ENCODE measurements at places on chromosomes 12 and 14.

GRCh38 chr14:61836184-61836583 is 74.0 kb downstream of the SNAPC1 start:
- DNase-seq = no peak

- DNase-seq = no peak
Observed at GRCh38 chr12:13505224-13505623, 308.7 kb downstream of the EMP1 start.

GRCh38 chr12:56954057-56954957 is 3.1 kb downstream of the RDH16 start:
- DNase-seq = no peak

DNA sequence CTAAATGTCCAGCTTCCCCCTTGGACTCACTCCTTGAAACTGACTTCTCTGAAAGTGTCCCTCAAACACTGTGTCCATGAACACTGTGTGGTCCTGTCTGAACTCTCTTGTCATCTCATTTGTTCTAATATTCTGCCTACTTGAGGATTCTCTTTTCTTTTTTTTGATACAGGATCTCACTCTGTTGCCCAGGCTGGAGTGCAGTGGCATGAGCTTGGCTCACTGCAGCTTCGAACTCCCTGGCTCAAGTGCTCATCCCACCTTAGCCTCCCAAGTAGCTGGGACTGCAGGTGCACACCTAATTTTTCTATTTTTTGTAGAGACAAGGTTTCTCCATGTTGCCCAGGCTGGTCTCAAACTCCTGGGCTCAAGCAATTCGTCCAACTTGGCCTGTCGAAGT is 4.9 kb upstream of the HEBP1 start:
- no peak for DNase-seq

DNA sequence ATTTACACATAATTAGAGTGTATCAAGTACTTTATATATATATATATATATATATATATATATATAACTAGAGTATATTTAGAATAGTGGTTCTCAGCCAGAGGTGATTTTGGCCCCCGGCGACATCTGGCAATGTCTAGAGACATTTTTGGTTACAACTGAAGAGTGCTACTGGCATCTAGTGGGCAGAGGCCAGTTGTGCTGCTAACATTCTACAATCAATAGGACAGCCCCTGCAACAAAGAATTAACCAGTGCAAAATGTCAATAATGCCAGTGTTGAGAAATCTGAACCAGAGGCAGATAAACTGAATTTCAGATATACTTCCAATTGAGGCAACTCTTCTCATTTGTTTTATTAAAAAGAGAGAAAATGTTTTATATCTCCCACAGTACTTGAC is 8.9 kb downstream of the GTF2A1 start:
- peak; percentile 57 for DNase-seq

GRCh38 chr12:89999699-90000505 is 291.3 kb upstream of the ATP2B1 start:
- DNase-seq = no peak

DNA sequence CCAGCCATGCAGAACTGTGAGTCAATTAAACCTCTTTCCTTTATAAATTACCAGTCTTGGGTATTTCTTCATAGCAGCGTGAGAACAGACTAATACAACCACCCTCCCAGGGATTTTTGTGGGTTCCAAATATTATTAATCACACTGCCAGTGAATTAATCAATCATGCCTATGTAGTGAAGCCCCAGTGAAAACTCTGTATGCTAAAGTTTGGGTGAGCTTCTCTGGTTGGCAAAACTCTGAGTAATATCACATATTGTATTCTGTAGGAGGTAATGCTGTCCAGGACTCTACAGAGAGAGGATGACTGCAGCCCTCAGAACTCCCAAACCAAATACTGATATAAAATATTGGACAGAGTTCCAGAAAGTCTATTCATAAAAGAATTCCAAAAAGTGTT is 216.9 kb downstream of the RPAP3 start:
- no peak for DNase-seq

DNA sequence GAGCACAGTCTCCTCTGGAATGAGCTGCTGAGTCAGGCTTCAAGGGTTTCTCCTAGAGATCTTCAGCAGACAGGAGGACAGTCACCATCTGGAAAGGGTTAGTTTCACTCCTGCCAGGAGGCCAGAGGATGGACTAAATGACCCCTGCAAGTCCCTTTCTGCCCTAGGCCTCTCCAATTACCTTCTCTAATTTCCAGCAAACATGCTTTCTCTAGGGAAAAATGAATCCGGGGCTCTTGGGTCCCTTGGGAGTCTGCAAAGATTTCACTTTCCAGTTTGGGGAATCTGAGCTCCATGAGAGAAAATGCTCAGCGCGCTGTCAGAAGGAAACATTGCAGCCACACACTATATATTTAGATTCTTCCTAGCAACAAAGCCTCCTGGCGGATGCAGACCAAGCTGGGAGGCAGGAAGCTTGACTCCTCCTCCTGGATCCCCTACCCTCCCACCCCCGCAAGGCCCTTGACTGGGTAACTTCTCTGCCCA is 184.4 kb upstream of the CCND2 start:
- no peak for DNase-seq

GRCh38 chr12:40168868-40169267 is 55.9 kb upstream of the LRRK2 start:
- no peak for DNase-seq

- DNase-seq = no peak
Observed at GRCh38 chr12:11031307-11031706, at the start of gene TAS2R31. TAS2R31 (minus strand) TSS chr12:11031407; CDS start chr12:11031335, 72 bp downstream.

DNA sequence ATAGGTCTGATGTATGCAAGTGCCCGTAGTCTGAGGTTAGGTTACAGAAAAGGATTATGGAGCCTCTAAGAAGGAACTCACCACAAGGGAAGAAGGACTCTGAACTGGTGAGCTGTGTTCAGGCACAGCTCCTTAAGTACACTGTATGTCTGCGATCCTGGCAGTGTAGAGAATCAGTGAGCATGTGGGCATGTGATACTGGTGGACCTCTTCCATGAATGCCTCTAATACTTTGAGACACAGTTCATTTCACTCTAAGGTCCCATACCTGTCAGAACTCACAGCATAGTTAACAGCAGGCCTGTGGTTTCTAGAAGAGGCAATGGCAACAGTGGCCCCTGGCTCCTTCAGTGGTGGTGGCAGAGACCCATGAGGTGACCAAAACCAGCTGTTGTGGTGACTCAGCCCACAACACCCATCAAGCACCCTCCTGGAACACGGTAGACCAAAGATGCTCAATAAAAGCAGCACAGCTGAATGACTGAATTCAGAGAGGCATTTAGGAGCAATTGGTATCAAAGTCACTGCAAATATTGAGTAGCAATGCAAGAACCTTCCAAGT is 6.9 kb upstream of the OR6J1 start:
- no peak for DNase-seq

DNA sequence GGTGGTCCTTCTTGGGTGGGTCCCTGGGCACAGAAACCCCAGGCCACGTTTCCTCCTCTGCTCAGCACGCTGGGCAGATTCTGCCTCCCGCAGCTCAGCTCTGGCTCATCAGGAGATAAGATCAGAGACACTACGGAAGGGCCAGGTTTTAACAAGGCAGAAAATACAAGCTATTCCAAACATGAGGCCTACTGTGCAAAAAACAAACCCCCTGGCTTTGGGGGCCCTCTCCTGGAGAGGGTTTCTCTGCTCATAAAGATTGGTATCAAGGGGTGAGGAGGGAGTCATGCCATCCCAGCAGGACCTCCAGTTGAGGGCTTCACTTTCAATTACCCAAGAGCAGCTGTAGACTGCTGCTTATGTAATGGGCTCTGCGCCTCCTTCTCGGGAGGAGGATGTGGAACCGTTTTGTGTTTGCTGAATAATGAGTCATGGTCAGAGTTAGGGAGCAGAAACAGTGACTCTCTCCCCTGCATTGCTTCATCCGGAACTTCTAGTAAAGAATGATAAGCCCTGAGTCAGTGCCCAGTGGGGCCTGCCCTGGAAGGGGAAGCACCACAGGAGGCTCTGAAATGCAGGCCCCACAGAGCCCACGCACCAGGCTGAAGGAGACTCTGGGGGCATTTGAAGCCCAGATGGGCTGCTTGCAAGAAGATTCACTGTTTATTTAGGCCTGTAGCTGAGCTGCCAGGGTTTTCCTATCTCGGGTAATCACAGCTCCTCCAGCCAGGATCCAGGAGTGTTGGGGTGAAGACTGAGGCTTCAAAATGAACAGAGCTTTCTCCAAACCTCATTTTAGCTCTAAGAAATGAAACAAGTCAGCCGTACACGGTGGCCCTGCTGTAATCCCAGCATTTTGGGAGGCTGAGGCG is 79.3 kb downstream of the SSPN start:
- DNase-seq = peak; percentile 29

GRCh38 chr12:53170215-53170614 is 10.3 kb upstream of the ZNF740 start:
- DNase-seq = no peak

- no peak for DNase-seq
Observed at GRCh38 chr12:132204063-132204792, 60.0 kb downstream of the NOC4L start.

GRCh38 chr14:21978184-21978998 is 304.8 kb upstream of the OR4E1 start:
- peak; percentile 72 for DNase-seq

- no peak for DNase-seq
Observed at GRCh38 chr12:5488626-5488955, 56.7 kb downstream of the NTF3 start.

GRCh38 chr14:20855652-20856291 is 35.4 kb upstream of the RNASE3 start:
- peak; percentile 68 for DNase-seq

GRCh38 chr12:130826151-130826801 is 12.8 kb downstream of the STX2 start:
- peak; percentile 70 for DNase-seq

DNA sequence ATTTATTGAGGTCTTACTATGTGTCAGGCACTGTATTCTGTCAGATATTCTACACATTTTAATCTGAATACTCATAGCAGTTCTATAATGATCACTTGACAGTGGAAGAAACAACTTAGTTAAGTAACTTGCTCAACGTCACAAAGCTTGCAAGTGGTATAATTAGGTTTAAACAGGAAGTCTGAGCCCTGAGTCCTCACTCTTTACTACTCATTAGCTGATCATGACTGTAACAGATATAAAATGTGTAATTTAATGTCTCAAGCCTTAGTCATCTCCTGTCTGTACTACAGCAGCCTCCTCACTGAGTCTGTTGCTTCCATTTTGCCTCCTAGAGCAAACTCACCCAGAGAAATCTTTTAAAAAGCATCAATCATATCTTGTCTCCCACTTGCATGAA is 38.9 kb downstream of the PPP4R4 start:
- no peak for DNase-seq

GRCh38 chr12:122749569-122750332 is 2.9 kb upstream of the DENR start:
- no peak for DNase-seq

- no peak for DNase-seq
Observed at GRCh38 chr12:32285489-32285888, 113.9 kb upstream of the FGD4 start.

- DNase-seq = no peak
Observed at GRCh38 chr12:212415-212714, 1.6 kb downstream of the SLC6A12 start.

- DNase-seq = no peak
Observed at GRCh38 chr12:87678453-87678852, 350.7 kb downstream of the C12orf50 start.

GRCh38 chr12:63387771-63388170 is 236.8 kb upstream of the AVPR1A start:
- DNase-seq = no peak

DNA sequence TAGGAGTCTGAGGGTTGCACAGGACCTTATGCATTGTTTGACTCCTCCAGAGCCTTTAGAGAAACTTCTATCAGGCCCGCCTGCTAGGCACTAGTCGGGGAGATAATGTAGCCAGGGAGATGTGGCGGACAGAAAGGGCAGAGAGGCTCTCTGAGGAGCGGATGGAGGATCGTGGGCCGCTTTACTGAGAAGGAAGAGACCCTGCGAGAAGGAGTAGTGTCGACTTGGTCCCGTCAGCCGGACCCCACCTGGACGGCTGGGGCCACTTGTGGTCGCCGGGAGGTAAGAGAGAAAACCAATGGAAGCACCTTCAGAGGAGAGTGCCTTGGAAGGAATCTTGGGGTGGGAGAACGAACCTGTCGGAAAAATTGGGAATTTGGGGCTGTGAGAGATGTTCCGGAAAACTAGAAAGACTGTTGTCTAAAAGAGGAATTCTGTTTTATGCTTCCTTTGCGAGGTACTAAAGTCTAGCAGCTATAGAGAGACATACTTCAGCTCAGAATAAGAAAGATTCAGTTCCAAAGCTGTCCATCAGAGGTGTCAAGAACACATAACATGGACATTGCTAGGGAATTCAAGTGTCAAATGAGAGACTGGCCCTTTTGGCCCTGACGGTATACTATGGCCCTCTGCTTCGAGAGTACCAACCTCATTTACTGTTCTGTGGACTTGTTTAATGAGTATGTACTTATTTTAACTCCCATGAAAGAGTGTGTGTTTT is 660 bp upstream of the MCRS1 start:
- DNase-seq = no peak

DNA sequence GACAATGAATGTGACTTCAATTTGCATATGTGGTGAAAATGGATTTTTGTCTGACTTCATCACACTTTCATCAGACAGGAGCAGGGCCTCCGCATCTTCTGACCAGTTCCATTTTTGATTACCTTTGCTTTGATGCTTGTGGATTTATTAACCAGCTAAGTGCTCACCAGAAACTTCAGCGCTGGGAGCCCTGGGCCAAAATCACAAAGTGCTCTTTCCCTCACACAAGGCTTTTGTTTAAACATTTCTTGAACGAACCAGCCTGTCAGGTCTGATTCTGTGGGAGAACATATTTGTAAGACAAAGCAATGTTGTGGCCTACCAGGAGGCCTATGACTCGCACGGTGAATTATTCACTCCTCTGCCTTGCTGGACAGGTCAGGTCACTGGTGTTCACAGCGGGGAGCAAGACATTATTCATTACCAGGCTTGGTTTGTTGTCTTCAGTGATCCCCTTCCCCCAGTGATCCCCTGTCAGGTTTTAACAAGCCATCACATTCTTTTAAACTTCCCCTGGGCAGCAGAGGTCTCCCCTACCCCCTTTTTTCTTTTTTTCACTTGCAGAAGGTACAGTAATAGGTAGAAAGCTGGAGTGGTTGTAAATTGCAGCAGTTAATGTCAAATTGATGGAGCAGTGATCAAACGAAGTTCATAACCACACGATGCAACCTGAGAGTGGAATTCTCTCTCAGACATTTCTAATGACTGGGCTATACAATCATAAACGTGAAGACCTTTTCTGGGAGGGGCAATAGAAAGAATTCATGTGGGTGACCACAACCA is 167.5 kb upstream of the PRICKLE1 start:
- DNase-seq = no peak

DNA sequence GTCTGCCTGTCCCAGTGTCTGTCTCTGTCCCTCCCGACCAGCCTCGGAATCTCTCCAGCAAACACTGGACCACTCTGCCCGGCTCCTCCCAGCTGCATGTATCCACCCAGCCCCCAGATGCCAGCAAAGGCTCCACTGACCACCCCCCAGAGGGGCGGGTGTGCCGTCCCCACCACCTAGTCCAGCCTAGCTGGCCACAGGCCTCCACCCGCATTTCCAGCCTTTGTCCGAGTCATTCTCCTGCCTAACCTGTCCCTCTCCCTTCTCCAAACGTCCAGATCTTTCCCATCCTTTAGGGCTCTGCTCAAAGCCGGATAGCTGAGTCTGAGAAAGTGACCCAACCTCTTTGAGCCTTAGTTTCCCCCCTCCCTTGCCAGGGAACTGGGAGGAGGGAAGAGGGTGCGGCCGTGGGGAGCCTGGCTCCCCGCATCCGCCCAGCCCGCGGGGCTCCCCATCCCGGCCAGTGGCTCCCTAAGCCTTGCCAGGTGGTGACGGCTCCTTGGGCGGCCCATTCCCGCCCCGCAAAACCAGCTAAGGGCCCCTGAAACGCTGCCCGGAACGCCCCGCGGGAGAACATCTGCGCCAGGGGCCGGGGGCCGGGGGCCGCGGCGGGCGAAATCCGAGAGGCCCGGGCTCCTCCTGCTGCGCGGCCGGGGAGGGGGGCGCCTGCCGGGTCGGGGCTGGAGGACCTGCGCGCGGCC is 34.6 kb upstream of the ANKRD9 start:
- DNase-seq = no peak

All from CD4-positive, alpha-beta T cell treated with Interleukin-10 for 1 hour (primary cell).